ENCODE measurements at places on chromosomes 1 and 21.

GRCh38 chr1:178461104-178461503 is 35.7 kb downstream of the CLEC20A start:
- no peak for DNase-seq

DNA sequence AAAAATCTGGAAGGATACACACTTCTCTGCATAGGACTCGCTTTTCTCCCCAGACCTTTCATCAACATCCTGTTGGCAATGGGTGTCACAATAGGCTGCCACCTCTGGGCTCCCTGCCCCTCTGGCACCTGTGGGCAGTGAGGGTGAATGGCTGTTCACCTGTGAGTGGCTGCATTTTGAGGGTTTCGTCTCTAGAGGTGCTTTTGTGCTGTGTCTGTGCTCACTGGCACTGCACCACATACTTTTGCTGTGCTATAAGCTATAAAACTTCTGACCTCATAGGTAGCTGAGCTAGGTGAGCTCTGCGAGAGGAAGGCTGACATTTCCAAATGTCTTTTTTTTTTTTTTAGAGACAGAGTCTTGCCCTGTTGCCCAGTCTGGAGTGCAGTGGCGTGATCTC is 35.9 kb downstream of the SLC30A1 start:
- DNase-seq: no peak

- DNase-seq: no peak
These were observed 46.9 kb upstream of the GOLT1A start for GRCh38 chr1:204260601-204261197.

GRCh38 chr1:236457775-236458174 is 63.7 kb downstream of the EDARADD start:
- DNase-seq: no peak
